ENCODE measurements at places on chromosomes 11 and 22.

DNA sequence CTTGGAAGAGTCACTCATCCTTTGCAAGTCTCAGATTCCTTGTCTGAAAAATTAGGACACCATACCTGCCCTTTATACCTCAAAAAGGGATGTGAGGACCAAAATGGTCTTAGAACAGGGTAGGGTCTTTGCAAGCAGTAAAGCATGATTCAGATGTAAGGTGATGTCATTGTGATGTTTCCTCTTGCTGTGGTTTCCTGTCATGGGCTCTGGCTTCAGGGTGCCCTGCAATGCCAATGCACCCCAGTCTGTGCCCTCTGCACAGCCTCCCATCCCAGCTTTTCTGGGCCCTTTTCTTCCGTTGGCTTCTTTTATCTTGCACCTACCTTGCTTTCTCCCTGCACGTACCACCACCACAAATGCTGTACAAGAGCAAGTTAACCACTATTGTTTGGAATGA is 87.8 kb upstream of the NNMT start:
- no peak for DNase-seq

GRCh38 chr22:22479999-22480532 is 28.5 kb downstream of the ZNF280B start:
- DNase-seq = peak; percentile 40

GRCh38 chr11:34756591-34756990 is 135.7 kb downstream of the EHF start:
- no peak for DNase-seq

DNA sequence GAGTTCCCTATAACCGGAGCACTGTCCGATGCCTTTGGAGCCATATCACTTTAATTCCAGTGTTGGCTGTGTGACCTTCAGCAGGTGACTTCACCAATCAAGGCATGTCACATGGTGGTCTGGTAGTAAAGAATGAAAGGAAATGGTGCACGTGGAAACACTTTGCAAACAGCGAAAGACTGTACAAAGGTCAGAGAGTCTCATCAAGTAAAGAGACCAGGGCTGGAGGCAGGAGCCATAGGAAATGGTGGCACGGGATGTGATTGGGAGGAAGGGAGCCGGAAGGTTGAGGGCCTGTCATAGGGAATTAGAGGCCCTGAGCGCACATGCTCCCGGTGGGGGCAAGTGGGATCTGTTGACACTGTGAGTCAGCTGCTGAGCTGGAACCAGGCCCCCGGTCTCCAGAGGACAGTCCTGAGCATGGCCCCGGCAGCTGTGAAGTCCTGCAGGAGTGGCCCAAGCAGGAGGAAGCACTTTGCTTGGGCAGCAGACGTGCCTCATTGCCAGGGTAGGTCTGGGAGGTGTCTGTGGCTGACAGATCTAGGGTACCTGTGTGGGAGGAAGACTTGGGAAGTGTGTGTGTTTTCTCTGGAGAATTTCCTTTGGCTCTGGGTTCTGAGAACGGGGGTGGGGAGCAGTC is 2.0 kb downstream of the DAGLA start:
- peak; percentile 45 for DNase-seq

- DNase-seq = no peak
Observed at GRCh38 chr22:17919276-17920144, 104.9 kb downstream of the MICAL3 start.

DNA sequence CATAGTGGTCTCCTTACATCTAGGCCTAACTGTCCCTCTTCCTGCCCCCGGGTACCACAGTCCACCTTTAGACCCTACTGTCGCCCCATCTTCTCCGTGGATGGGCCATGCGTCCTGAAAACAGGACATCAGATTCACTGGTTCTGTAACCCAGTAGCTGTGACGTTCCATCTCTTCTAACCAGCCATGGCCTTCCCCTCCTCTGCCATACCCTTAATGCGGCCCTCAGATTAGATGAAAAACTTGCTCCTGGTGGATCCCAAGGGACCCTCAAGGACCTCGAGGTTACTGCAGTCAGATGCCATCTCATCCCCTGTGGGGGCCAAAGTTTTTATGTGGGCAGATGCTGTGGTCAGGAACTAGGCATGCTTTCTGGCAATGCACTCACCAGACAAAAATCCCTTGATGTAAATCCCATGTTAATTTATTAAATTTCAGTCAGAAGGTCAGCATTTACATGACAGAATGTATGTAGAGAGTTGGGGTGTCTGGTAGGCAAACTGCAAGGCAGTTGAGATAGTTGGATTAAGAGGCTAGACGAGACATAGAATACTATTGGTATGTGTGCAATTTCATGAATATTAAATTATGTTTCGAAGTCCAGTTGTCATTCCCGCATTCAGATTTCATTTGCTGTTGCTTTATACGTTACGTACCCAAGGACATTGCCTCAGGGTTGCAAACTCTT is 64.3 kb downstream of the WNT11 start:
- no peak for DNase-seq

DNA sequence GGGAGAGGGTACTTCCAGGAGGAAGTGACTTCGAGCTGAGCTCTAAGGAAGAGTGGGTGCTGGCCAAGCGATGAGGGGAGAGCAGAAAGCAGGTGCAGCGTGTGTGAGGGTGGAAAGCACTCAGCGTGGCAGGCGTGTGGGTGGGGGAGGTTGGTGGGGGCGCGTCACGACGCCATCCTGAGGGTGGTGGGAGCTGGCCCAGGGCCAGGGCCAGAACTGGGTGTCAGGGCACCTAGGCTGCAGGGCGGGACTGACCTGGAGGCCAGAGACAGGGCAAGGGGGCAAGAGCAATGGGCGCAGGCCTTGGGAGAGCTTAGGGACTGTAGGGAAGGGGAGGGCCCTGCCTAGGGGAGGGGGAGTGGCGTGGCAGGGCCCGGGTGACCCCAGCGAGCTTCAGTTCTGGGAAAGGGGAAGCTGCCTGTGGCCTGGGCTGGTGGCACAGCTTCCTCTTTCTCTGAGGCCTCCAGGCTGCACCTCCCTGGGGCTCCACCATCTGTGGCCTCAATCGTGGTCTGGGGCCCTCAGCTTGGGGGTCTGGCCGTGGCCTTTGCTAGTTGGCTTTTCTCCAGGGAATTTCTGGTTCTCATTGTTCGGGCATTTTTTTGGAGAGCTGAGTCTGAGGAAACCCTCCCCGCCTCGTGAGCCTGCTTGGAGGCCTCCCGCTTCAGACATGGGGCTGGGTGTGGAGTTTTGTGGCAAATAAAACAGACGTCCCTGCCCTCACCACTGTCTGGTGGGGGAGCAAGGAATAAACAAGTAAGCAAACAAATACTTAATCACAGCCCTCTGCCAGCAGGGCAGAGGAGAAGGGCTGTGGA is 8.9 kb downstream of the RELT start:
- DNase-seq = no peak

DNA sequence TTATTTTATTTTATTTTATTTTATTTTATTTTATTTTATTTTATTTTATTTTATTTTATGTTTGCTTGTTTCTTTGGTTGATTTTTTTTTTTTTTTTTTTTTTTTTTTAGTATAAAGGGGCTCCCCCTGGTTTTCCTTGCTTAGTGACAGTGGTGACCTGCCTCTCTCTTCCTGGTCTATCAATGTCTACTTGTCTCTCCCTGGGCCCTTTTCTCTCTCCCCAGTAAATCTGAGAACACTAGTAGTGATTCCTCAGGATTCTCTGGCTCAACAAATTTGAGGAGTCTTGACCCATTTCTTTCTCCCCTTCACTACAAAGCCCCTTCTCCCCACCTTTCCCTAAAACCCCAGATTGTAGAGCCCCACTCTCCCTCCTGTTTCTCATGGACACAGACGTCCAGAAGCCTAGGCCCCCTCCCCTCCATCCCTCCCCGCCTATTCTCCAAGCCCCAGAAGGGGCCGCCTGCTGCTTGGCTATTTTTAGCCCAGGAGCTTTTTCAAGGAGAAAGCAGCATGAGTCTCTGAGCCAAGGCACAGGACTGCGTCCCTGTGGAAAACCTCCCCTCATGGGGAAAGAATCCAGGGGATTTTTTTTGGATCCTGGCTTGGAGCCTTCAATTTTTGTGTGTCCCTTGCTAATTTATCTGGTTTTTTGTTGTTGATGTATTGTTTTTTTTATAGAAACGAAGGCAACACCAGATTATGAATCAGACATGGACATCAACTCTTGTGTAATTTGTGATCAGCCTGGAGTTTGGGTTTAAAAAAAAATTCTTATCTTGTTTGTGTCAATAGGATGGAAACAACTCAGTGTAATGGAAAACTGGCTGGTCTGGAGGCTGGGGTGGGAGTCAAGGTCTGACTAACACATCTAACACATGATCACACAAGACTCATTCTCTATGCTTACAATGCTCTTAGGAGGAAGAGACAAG is 17.5 kb upstream of the ACCSL start:
- DNase-seq = peak; percentile 27

GRCh38 chr11:2213890-2214526 is 42.4 kb upstream of the TH start:
- no peak for DNase-seq

DNA sequence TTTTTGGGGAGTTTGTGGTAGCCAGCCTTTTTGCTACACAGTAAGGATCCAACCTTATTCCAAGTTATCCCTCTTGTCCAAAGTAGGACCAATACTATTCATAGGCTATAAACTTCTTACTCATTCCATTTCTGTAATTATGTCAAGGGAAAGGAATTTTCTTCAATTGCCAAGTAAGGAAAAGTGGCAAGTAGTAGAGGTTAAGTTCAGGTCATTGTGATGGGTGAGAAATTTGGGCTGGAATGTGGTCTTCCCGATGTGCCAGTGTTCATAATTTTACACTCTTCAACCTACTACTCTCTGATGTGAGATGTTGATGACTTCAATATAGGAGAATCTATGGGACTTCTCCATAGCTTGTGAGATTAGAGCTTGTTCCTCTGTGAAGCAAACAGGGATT is 648.8 kb downstream of the METTL15 start:
- peak; percentile 98 for DNase-seq

- peak; percentile 76 for DNase-seq
Observed at GRCh38 chr11:118907051-118908042, 18.4 kb downstream of the BCL9L start.

- DNase-seq = no peak
Observed at GRCh38 chr22:24428751-24429410, 1.5 kb downstream of the ADORA2A start.

DNA sequence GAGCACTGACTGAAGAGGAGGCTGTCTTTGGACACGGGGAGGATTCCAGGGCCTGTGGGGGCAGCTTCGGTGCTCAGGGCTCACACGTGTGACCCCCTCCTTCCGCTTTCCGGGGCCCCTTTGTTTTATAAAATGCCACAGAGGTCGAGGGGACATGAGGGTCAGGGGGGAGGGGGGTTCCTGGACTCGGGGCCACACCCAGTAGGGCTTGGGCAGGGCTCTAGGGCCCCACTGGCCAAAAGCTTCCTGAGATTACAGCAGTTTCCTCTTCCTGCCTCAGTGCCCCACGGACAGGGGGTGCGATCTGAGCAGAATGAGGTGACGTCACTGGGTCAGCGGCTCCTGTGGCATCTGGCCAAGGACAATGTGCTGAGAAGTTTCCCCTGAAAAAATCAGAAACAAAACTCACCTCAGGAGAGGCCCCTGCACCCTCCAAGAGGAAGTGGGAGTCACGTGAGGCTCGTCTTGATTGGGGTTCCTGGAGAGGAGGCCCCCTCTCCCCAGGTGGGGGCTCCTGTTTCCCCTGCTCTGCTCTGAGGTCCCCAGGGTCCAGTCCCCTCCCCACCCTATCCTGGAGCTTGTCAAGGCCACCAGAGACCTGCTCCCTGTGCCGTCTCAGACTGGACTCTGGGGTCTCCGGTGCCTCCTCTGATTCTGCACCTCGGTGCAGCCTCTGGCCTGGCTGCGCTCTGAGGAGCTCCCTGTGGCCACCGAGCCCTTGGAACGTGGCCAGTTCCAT is 6.4 kb upstream of the IFITM3 start:
- DNase-seq = peak; percentile 49

- no peak for DNase-seq
Observed at GRCh38 chr11:115911613-115912346, 407.6 kb upstream of the CADM1 start.

DNA sequence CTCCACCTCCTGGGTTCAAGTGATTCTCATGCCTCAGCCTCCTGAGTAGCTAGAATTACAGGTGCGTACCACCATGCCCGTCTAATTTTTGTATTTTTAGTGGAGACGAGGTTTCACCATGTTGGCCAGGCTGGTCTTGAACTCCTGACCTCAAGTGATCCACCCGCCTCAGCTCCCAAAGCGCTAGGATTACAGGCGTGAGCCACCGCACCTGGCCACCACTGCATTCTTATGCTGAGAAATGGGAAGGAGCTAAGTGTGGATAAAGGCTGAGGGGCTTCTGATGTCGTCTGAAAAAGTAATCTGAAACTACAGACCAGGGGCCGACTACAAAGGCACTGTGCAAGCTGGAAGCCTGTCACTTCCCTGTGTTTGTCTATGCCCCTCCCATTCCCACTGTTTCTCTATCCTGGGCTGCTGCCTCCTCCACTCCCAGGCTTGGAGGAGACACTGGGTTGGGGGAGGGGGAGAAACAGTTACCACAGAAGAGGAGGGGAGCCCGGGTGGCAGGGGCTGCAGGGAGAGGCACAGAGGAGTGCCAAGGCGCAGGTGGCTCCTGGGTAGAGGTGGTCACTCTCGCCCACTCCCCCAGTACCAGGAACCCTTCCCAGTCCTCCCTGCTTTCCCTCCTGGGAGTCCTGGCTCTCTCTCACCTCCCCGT is 2.9 kb upstream of the MTA2 start:
- no peak for DNase-seq

GRCh38 chr11:104093426-104094280 is 57.2 kb downstream of the DDI1 start:
- no peak for DNase-seq

DNA sequence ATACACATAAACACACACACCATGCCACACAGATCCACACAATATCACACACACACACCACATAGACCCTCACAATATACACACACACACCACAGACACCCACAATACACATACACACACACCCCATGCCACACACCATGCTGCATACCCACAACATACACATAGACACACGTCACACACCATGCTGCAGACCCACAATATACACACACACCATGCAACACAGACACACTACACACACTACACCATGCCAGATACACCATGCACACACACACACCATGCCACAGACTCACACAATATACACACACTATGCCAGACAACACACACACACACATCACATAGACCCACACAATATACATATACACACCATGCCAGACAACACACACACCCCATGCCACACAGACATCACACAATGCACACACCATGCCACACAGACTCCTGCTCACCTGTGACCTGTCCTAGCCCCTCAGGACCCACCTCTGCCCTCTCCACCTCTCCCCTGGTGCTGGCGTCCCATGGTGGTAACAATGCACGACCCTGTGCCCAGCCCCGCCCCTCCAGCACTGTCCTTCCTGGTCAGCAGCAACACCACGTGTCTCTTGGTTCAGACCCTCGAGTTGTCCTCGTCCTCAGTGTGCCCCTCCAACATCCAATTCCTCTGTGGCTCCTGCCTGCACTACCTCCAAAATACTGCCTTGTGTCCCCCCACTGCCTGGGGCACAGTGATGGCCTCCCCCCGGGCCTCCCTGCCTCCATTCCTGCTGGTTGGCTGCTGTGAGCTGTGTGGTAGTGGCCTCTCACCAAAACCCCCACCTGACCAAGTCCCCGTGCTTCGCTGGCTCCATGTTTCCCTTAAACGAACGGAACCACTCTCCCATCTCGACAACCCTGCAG is 23.7 kb upstream of the RFPL3 start:
- DNase-seq = no peak

Measured in EH (cell line).